ENCODE measurements at places on chromosomes 6 and 20. TPM values are rescaled to one million over a fixed set of nuclear protein-coding genes. Genes with fewer than 3 reads are reported as not detected.

BACH2 gene
- total RNA-seq: 0.35 TPM

PARD6B gene
- total RNA-seq: 0.23 TPM

PPP1R14C gene
- 3.2 TPM for total RNA-seq

PPP1R3G gene
- 1.3 TPM for total RNA-seq

MAK gene
- not detected for total RNA-seq

BTN1A1 gene
- not detected for total RNA-seq

HUS1B gene
- 0.68 TPM for total RNA-seq

UBD gene
- total RNA-seq: not detected

SNHG17 gene
- 5.1 TPM for total RNA-seq

LINC00237 gene
- total RNA-seq: not detected

SOX18 gene
- total RNA-seq: 0.08 TPM

VSTM2L gene
- total RNA-seq: 2.9 TPM

ASF1A gene
- total RNA-seq: 5.5 TPM

OLIG3 gene
- total RNA-seq: not detected

SLC22A16 gene
- total RNA-seq: not detected

ACOT13 gene
- 9.1 TPM for total RNA-seq

ZNF311 gene
- 0.94 TPM for total RNA-seq

PRL gene
- not detected for total RNA-seq

BNIP5 gene
- not detected for total RNA-seq

OOEP gene
- not detected for total RNA-seq

MAN1A1 gene
- 29.9 TPM for total RNA-seq

TSPO2 gene
- not detected for total RNA-seq

CST5 gene
- total RNA-seq: not detected

IER3 gene
- total RNA-seq: 9.6 TPM

KIF6 gene
- total RNA-seq: 1.3 TPM

EYS gene
- under 0.01 TPM for total RNA-seq

TMEM244 gene
- not detected for total RNA-seq

DLK2 gene
- 0.47 TPM for total RNA-seq

CDH4 gene
- total RNA-seq: 0.70 TPM

HCRTR2 gene
- total RNA-seq: not detected

GNRH2 gene
- not detected for total RNA-seq

BPIFA1 gene
- not detected for total RNA-seq

MEI4 gene
- not detected for total RNA-seq

HLA-DOB gene
- not detected for total RNA-seq

NDUFAF5 gene
- 13.2 TPM for total RNA-seq

FAM229B gene
- total RNA-seq: 44.3 TPM

PLEKHG1 gene
- 4.5 TPM for total RNA-seq

CD109 gene
- total RNA-seq: 18.0 TPM

Measured in smooth muscle cell of the coronary artery (primary cell).